ENCODE measurements at places on chromosomes 13 and 19.
A peak's percentile ranks its signal among the peaks of the same experiment; 100 is the strongest.

DNA sequence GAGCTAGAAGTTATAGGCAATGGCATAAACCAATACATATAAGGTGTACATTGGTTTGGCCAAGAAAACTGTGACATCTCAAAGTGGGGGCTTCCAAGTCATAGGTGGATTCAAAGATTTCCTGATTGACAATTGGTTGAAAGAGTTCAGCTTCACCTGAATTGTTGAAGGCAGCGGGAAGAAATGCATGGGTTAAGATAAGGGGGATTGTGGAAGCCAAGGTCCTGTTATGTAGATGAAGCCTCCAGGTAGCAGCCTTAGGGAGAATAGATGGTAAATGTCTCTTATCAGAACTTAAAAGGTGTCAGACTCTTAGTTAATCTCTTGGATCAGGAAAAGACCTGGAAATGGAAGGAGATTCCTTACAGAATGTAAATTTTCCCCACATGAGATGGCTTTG, 26.0 kb downstream of the ATP8A2 start:
- no peaks in the 10 kb centered on the region for H3K27me3 ChIP-seq
- no peaks in the 10 kb centered on the region for H3K4me1 ChIP-seq
- no peak overlapping the region for H3K4me3 ChIP-seq
- no peaks in the 10 kb centered on the region for H3K36me3 ChIP-seq

DNA sequence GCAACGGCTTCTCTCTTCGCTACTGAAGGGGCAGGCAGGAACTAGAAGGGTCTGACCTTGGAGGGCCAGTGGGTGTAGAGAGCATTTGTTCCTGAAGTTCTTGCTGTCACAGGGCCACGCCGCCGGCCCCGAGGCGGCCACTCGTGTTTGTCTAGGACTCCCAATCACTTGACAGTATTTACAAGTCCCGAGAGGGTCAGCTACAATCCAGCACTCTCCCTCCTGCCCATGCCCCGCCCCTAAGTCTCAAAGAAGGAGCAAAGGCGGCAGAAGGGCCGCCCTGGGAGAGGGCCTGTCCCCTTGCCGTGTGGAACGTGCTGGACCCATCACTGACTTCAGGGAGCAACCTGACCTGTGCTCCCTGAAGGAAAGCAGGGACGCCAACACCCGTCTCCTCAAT, 118.5 kb downstream of the STK24 start:
- no peak for DNase-seq
- peaks cover 1% of the 10 kb centered on the region for H3K36me3 ChIP-seq
- H3K27ac ChIP-seq, result no peak overlapping the region

GRCh38 chr19:39138221-39139211, 12.9 kb downstream of the PAK4 start:
- DNase-seq, result no peak
- peaks cover 20% of the 10 kb centered on the region for H3K4me1 ChIP-seq
- no peaks in the 10 kb centered on the region for H3K36me3 ChIP-seq
- H3K4me3 ChIP-seq, result no peak overlapping the region
- H3K27ac ChIP-seq, result peak overlapping the region; percentile 53
- H3K27me3 ChIP-seq, result no peaks in the 10 kb centered on the region

DNA sequence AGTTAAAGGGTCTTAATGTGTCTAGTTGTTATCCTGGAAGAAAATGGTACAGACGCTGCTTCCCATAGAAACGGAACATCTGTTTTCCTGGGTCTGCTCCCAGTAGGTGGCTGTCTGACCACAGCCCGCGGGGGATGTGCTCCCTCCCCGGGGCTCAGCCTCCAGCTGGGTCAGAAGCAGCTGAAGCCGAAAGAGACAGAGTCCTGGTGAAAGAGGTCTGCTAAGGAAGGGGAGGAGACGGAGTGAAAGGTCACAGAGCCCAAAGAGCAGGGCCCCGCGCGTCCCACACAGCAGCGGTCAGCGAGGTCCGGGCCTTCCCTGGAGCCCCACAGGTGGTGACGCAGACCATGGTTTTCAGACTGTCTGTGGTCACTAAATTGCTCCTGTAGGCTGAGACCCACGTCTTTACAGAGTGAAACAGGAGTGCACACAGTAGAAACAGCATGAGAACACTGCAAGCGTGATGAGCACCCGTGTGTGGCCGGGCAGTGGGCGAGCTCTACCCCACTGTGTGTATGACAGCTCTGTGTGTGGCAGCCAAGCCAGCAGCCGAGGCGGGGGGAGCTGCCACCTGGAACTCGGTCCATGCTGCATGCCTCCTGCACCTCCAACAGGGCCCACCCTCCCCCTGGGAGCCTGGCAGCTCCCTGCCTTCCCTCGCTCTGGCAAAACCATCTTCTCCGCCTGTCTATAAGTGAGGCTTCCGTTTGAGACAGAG, 52.0 kb upstream of the C13orf46 start:
- no peak overlapping the region for H3K27ac ChIP-seq
- H3K36me3 ChIP-seq, result no peaks in the 10 kb centered on the region
- H3K27me3 ChIP-seq, result no peaks in the 10 kb centered on the region
- no peak for DNase-seq
- H3K4me1 ChIP-seq, result no peaks in the 10 kb centered on the region

GRCh38 chr19:12833738-12834565, 427 bp downstream of the RTBDN start:
- H3K27ac ChIP-seq, result no peak overlapping the region
- peak; percentile 62 for DNase-seq
- no peaks in the 10 kb centered on the region for H3K27me3 ChIP-seq
- H3K36me3 ChIP-seq, result no peaks in the 10 kb centered on the region

DNA sequence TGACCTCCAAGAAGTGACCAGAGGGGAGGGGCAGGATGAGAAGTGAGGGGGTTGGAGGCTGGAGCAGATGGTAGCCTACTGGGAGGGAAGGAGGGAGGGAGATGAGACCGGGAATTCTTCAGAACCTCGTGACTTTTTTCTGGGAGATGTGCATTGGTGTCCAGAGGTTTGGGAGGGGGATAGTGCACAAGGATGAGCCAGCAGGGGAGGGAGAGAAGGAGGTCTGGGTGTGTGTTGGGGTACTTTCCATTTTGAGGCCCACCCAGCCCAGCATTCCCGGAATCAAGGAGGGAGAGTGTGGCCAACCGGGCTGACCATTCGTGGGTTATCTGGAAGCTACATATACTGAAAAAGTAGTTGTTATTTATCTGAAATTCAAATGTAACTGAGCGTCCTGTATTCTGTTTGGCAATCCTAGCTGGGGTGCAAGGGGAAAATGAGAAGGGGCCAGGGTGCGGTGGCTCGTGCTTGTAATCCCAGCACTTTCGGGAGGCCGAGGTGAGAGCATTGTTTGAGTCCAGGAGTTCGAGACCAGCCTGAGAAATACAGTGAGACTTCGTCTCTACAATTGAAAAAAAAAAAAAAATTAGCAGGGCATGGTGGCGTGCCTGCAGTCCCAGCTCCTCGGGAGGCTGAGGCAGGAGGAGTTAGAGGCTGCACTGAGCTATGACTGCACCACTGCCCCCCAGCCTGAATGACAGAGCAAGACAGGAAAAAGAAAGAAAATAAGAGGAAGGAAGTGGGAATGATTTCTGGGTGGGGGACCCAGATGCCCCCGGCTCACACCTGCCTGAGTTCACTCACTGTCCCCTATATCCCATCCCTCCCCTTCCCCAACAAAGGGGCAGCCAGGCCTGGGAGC, 4.4 kb upstream of the C3 start:
- H3K27ac ChIP-seq, result no peak overlapping the region
- DNase-seq, result no peak

DNA sequence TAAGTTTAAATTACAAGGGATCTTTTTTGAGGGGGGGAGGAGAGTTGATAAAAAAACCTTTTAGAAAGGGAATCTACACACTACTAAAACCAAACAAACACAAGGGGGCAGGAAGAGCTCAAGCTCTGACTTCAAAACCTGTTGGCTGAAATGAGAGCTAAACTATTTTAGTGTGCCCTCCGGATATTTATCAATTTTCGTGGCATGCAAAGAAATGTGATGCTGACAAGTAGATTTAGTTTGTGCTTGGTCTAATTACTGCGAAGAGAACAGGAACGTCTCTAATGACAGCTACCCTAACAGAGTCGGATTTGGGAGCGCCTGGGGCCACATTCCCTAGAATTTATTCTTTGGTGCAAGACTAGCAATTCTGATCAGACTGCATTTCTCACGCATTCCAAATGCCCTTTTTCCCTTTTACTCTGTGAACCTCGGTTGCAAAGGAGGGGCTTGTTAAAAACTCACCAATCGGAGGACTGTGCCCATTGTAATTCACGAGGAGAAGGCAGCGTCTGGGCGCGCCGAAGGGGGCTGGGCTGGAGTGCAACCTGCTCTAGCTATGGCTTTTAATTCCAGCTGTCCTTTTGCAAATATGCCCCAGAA, 802 bp upstream of the FREM2 start:
- H3K4me3 ChIP-seq, result peak overlapping the region; percentile 67
- peak; percentile 77 for DNase-seq
- H3K27ac ChIP-seq, result peak overlapping the region; percentile 42

DNA sequence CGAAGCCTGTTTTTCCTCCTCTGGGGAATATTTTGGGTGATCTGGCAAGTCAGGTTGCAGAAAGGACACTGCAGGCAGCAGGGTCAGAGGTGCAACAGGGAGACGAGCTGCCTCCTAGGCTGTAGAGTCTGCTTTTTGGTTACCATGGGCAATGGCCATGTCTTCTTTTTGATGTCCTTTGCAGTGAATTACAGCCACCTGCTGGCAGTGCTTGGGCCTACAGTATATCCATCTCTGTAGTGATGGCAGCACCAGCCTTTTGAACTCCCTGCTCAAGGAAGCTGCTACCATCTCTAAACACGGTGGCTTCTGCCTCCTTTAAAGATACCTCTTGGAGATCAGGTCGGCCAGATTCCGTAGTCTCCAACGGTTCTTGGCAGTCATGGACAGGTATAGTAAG, 73.9 kb downstream of the WTIP start:
- no peaks in the 10 kb centered on the region for H3K27me3 ChIP-seq
- no peak overlapping the region for H3K27ac ChIP-seq
- no peak overlapping the region for H3K4me3 ChIP-seq
- no peaks in the 10 kb centered on the region for H3K36me3 ChIP-seq
- DNase-seq, result peak; percentile 33

GRCh38 chr19:35513628-35514281, at the start of gene DMKN:
TSS of gene DMKN (minus strand) at chr19:35513649. CDS start at chr19:35513475, 174 bp downstream.
- no peaks in the 10 kb centered on the region for H3K27me3 ChIP-seq
- H3K27ac ChIP-seq, result no peak within 1 kb of the TSS
- H3K36me3 ChIP-seq, result no peaks in the 10 kb centered on the region
- no peaks in the 10 kb centered on the region for H3K4me1 ChIP-seq
- peak; percentile 78 for DNase-seq

- peak; percentile 57 for DNase-seq
- H3K4me3 ChIP-seq, result no peak overlapping the region
- H3K27ac ChIP-seq, result no peak overlapping the region
- H3K4me1 ChIP-seq, result no peaks in the 10 kb centered on the region
- H3K27me3 ChIP-seq, result no peaks in the 10 kb centered on the region
These were observed 4.3 kb upstream of the ZNF610 start for GRCh38 chr19:52331757-52332156.

- H3K27ac ChIP-seq, result no peak overlapping the region
- H3K27me3 ChIP-seq, result no peaks in the 10 kb centered on the region
- no peaks in the 10 kb centered on the region for H3K4me1 ChIP-seq
- no peak for DNase-seq
- no peak overlapping the region for H3K4me3 ChIP-seq
- no peaks in the 10 kb centered on the region for H3K36me3 ChIP-seq
These were observed 92.3 kb downstream of the RFC3 start for GRCh38 chr13:33910255-33910654.

GRCh38 chr19:19548915-19549759, 11.1 kb downstream of the CILP2 start:
- no peaks in the 10 kb centered on the region for H3K36me3 ChIP-seq
- H3K27me3 ChIP-seq, result no peaks in the 10 kb centered on the region
- H3K4me3 ChIP-seq, result no peak overlapping the region
- no peak overlapping the region for H3K27ac ChIP-seq
- DNase-seq, result no peak
- H3K4me1 ChIP-seq, result no peaks in the 10 kb centered on the region

GRCh38 chr19:22595918-22596341, 38.2 kb upstream of the ZNF492 start:
- no peak overlapping the region for H3K27ac ChIP-seq
- no peak for DNase-seq
- no peaks in the 10 kb centered on the region for H3K27me3 ChIP-seq
- H3K36me3 ChIP-seq, result no peaks in the 10 kb centered on the region
- no peak overlapping the region for H3K4me3 ChIP-seq

DNA sequence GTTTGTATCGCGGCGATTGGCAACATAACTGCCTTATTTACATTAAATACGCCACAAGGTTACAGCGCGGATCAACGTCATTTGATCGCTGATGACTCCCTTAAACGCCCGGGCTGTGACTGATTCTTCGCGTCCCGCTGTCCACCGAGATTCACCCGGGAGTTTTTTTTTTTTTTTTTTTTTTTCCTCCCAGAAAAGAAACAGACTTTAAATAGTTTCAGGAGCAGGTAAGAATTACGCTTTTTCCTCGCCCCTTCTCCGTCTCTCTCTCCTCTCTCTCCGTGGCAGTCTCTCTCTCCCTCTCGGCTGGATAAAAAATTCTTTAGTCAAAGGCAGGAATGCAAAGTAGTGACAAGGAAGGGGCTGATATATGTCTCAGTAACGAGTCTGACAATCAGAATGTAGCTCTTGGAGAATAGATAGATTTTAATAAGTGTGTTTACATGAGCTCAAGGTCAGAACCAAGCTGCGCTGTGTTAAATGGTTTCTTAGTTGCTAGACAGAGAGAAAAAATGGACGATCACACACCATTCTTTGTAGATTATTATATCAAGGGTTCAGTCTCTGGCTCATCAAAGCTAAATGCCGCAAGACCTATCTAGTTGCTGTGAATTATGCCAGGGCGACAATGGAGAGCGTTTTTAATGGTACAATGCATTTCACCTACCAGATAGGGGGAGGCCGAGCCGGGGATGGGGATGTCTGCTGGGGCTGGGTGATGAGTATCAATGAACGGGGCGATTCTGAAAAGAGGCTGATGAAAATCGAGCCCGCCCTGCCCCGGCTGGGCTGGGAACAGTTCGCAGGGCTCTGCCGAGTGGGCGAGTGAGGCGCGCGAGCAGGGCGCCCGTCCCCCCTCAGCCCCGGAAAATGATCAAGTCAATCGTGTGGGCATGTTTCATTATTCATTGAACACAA, 147.2 kb upstream of the ZNF536 start:
- peaks cover 37% of the 10 kb centered on the region for H3K27me3 ChIP-seq
- H3K4me1 ChIP-seq, result no peaks in the 10 kb centered on the region
- no peak overlapping the region for H3K4me3 ChIP-seq
- H3K27ac ChIP-seq, result no peak overlapping the region
- DNase-seq, result peak; percentile 30
- no peaks in the 10 kb centered on the region for H3K36me3 ChIP-seq

GRCh38 chr13:23620211-23620610, 50.0 kb downstream of the TNFRSF19 start:
- no peaks in the 10 kb centered on the region for H3K27me3 ChIP-seq
- DNase-seq, result no peak
- no peak overlapping the region for H3K27ac ChIP-seq
- H3K4me3 ChIP-seq, result no peak overlapping the region
- no peaks in the 10 kb centered on the region for H3K36me3 ChIP-seq
